ENCODE measurements at places on chromosomes 1 and 21.
A peak's percentile ranks its signal among the peaks of the same experiment; 100 is the strongest.

DNA sequence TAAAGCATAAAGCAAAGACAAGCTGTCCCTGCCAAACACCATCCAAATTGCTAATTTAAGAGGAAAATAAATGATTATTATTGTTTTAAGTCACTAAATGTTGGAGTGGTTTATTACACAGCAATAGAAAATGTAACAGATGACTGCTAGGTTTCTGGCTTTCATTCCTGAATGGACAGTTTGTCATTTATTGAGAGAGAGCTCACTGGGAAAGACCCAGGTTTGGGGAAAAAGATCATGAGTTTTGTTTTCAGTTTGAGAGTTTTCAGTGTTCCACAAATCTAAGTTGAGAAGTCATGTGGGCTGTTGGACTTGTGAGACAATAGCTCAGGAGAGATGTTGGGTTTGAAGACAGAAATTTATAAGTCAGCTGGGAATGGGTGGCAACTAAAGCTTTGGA is 5.4 kb downstream of the GPA33 start:
- no peaks in the 10 kb centered on the region for H3K27me3 ChIP-seq
- no peaks in the 10 kb centered on the region for H3K36me3 ChIP-seq
- H3K4me3 ChIP-seq = no peak overlapping the region
- DNase-seq = no peak
- H3K4me1 ChIP-seq = no peaks in the 10 kb centered on the region

- DNase-seq = no peak
- H3K4me1 ChIP-seq = no peaks in the 10 kb centered on the region
- no peak overlapping the region for H3K27ac ChIP-seq
- H3K36me3 ChIP-seq = peaks cover 1% of the 10 kb centered on the region
- H3K4me3 ChIP-seq = no peak overlapping the region
These were observed 22.2 kb downstream of the TSHB start for GRCh38 chr1:115051850-115052249.

GRCh38 chr1:56025942-56026341 is 553.4 kb downstream of the PLPP3 start:
- no peaks in the 10 kb centered on the region for H3K27me3 ChIP-seq
- H3K4me3 ChIP-seq = no peak overlapping the region
- H3K4me1 ChIP-seq = no peaks in the 10 kb centered on the region
- H3K36me3 ChIP-seq = no peaks in the 10 kb centered on the region

DNA sequence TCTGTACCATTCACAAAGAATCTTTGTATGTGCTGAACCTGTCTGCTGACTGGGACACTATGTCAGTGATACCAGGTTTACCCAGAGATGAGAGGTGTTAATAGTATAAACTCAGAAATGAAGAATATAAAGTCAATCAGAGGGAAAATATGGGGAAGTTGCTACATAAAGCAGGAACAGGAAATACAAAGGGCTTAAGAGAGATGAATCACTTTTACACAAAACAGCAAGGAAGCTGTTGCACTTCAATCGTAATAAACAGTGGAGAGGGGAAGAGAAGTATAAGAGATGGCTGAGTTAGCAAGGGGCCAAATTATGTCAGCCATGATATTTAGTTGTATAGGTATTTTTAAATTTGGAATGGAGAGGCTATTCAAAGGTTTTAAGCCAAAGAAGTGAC is 890.2 kb upstream of the NCAM2 start:
- no peak overlapping the region for H3K27ac ChIP-seq
- DNase-seq = no peak

GRCh38 chr1:225990705-225991464 is 8.3 kb downstream of the SDE2 start:
- H3K27ac ChIP-seq = no peak overlapping the region
- no peak for DNase-seq
- no peak overlapping the region for H3K4me3 ChIP-seq

DNA sequence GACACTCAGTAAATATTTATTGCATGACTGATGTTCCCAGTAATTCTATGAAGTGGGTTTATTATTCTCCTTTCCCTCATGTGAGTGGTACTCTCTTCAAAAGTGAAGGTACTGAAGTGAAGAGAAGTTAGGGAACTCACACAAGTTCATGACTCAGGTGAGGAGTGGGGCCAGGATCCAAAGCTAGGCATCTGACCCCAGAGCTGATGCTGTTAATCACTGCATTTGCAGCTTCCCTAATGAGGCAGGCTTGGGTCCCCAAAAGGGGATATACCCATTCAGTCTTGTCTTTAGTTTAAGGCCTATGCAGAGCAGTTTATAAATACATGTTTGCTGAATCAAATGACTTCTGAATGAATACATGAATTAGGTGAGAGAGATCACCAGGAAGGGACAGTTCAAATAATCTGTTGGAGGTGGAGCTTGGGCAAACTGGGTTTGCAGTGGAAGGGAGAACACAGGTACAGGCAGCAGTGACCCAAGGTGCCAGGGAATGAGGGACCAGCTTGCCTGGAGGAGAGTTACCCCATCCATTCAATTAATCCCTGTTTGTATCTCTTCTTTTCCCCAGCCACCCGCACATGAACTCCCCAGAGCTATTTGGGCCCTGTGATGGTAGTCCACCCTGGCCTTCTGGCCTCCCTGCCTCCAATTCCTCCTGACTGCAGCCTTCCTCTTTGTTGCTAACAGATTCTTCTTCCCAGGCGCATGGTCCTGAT is 2.0 kb downstream of the CD58 start:
- H3K27me3 ChIP-seq = no peaks in the 10 kb centered on the region
- no peaks in the 10 kb centered on the region for H3K36me3 ChIP-seq
- peak overlapping the region; percentile 95 for H3K4me3 ChIP-seq

DNA sequence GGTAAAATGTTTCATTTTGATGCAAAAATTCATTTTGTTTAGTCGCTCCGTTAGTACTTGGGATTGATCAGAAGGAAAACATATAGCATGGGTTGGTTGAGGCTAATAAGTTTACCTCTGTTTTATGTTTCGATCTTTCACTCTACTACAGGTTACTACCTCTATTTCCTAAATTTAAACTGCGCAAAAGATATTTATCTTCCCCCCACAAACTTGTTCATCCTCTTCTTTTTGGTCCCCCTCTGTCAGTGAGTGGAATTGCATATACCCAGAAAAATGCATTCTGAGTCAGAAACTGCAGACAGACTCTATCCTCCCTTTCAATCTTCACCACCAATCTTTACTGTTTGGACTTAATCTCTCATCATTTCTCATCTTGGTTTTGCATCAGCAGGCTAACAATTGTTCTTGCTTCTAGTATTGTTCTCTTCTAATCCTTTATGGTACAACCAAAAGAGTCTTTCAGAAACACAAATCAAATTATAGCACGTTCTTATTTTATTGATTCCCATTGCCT is 316.0 kb upstream of the ADGRL4 start:
- H3K27me3 ChIP-seq = no peaks in the 10 kb centered on the region
- no peak overlapping the region for H3K4me3 ChIP-seq
- H3K4me1 ChIP-seq = peaks cover 4% of the 10 kb centered on the region
- no peaks in the 10 kb centered on the region for H3K36me3 ChIP-seq
- no peak for DNase-seq

DNA sequence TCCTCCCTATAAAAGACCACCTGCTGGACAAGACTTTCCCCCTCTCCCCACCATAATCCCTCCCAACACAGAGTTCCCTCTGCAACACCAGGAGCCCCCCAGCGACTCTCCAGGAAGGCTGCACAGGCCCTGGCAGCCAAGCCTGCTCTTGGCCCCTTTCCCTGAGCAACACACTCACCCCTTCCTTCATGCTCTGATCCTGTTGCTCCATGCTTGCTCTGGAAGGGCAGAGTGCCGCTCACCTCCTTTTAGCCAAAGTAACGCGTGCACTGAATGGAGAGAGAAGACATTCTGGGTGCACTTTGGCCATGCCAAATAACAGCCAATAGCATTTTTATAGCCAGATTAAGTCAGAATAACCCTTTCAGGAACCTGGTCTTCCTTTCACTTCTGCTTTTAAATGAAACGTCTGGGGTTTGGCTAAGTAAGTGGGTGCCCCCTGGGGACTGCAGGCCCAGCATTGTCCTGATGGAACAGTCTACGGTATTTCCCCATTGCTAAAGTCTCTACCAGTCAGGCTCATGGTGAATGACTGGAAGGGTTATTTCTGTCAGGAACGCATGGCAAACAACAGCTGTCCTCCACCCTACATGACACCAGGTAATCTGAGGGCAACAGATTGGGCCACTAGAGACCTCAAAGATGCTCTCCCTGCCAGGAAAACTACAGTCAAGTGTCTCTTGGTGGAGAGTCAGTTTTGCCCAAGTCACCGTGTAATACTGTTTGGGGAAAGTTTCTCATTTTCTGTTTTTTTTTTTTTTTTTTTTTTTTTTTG is at the start of gene SLC2A5:
SLC2A5 (minus strand) TSS at position 310 of the 775 bp plus-strand sequence; CDS start at position 211, 99 bp downstream.
- no peak for DNase-seq
- H3K4me3 ChIP-seq = peak within 1 kb of the TSS; percentile 63

- H3K4me3 ChIP-seq = no peak overlapping the region
- H3K4me1 ChIP-seq = no peaks in the 10 kb centered on the region
- no peak overlapping the region for H3K27ac ChIP-seq
- H3K36me3 ChIP-seq = peaks cover 26% of the 10 kb centered on the region
These were observed 27.4 kb downstream of the POFUT2 start for GRCh38 chr21:45260191-45260825.

GRCh38 chr1:175376194-175376593 is 183.6 kb upstream of the KIAA0040 start:
- no peak for DNase-seq
- H3K4me3 ChIP-seq = no peak overlapping the region
- H3K36me3 ChIP-seq = no peaks in the 10 kb centered on the region
- H3K4me1 ChIP-seq = no peaks in the 10 kb centered on the region

GRCh38 chr1:209456878-209457277 is 126.6 kb upstream of the CAMK1G start:
- H3K27me3 ChIP-seq = no peaks in the 10 kb centered on the region
- no peak overlapping the region for H3K27ac ChIP-seq
- no peak overlapping the region for H3K4me3 ChIP-seq
- no peaks in the 10 kb centered on the region for H3K4me1 ChIP-seq
- no peaks in the 10 kb centered on the region for H3K36me3 ChIP-seq
- DNase-seq = no peak

GRCh38 chr1:215958841-215959240 is 391.7 kb downstream of the KCTD3 start:
- H3K36me3 ChIP-seq = no peaks in the 10 kb centered on the region
- H3K27me3 ChIP-seq = no peaks in the 10 kb centered on the region
- no peak for DNase-seq
- H3K27ac ChIP-seq = no peak overlapping the region
- no peak overlapping the region for H3K4me3 ChIP-seq
- H3K4me1 ChIP-seq = no peaks in the 10 kb centered on the region

DNA sequence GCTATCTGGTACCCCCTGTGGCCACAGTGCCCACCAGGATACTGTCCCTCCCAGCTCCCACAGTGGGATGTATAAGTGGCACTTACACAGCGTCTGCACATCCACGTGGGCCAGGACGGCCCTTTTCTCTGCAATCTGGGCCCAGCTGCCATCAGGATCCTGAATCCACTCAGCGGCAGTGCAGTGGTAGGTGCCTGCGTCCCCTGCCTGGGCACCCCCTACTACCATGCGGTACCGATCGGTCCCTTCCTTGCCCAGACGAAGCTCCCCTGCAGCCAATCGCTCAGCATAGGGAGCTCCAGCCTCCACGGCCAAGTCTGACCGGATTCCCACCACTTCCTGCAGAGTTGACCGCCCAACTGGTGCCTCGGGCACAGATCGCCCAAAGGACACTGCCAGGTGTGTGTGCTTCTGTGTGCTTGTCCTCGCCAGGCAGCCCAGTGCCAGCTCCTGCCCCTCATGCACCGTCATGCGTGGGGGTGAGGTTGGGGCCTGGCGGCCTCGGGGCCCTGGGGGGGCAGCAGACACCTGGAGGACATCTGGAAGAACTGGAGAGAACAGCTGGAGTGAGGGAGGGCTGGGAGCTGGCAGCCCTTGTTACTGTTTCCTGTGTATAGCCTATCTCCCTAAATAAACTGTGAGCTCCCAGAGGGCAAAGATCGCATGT is 4.7 kb downstream of the IGSF8 start:
- peaks cover 31% of the 10 kb centered on the region for H3K36me3 ChIP-seq

GRCh38 chr1:202106340-202107254 is 16.1 kb upstream of the GPR37L1 start:
- H3K36me3 ChIP-seq = no peaks in the 10 kb centered on the region
- peaks cover 5% of the 10 kb centered on the region for H3K4me1 ChIP-seq
- no peak for DNase-seq
- H3K27ac ChIP-seq = no peak overlapping the region
- H3K27me3 ChIP-seq = no peaks in the 10 kb centered on the region

- H3K4me1 ChIP-seq = peaks cover 25% of the 10 kb centered on the region
- H3K27ac ChIP-seq = no peak overlapping the region
- no peaks in the 10 kb centered on the region for H3K36me3 ChIP-seq
- H3K27me3 ChIP-seq = peaks cover 7% of the 10 kb centered on the region
These were observed 2.4 kb downstream of the SH2D5 start for GRCh38 chr1:20729990-20730689.

DNA sequence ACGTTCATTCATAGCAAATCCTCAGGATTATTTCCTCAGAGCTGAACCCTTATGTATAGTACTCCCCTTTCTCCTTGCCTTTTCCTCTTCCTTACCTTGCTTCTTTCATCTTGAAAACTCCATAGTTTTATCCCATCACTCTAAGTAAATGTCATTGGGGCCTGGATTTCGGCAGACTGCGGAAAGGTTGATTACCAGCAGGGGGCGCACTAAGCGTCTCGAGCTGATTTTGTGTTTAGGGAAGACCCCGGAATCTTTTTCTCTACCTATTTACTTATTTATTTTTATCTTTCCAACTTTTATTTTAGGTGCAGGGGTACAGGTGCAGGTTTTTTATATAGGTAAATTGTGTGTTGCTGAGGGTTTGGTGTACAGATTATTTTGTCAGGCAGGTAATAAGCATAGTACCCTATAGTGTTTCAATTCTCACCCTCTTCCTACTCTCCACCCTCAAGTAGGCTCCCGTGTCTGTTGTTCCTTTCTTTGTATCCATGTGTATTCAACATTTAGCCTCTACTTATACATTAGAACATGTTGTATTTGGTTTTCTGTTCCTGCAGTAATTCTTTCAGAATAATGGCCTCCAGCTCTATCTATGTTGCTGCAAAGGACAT is 11.4 kb upstream of the MTARC1 start:
- no peaks in the 10 kb centered on the region for H3K4me1 ChIP-seq
- no peak overlapping the region for H3K27ac ChIP-seq
- H3K36me3 ChIP-seq = peaks cover 7% of the 10 kb centered on the region
- no peak overlapping the region for H3K4me3 ChIP-seq
- H3K27me3 ChIP-seq = no peaks in the 10 kb centered on the region

All from thoracic aorta (tissue), 2 donors.